Cardiac fibroblast (primary cell): ENCODE measurements at places on chromosomes 12 and 14.

- DNase-seq: peak; percentile 89
Measured at GRCh38 chr12:3135522-3136461, 58.6 kb downstream of the TSPAN9 start.

- peak; percentile 45 for DNase-seq
Measured at GRCh38 chr12:88433997-88434703, 146.1 kb downstream of the KITLG start.

DNA sequence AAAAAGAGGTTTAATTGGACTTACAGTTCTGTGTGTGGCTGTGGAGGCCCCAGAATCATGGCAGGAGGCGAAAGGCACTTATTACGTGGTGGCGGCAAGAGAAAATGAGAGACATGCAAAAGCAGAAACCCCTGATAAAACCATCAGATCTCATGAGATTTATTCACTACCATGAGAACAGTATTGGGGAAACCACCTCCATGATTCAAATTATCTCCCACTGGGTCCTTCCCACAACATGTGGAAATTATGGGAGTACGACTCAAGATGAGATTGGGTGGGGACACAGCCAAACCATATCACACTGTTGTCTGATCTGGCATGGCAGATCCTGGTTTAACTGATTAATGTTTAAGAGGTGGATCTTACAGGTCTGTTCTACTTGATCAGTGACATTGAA is 5.6 kb downstream of the DDX47 start:
- no peak for DNase-seq

DNA sequence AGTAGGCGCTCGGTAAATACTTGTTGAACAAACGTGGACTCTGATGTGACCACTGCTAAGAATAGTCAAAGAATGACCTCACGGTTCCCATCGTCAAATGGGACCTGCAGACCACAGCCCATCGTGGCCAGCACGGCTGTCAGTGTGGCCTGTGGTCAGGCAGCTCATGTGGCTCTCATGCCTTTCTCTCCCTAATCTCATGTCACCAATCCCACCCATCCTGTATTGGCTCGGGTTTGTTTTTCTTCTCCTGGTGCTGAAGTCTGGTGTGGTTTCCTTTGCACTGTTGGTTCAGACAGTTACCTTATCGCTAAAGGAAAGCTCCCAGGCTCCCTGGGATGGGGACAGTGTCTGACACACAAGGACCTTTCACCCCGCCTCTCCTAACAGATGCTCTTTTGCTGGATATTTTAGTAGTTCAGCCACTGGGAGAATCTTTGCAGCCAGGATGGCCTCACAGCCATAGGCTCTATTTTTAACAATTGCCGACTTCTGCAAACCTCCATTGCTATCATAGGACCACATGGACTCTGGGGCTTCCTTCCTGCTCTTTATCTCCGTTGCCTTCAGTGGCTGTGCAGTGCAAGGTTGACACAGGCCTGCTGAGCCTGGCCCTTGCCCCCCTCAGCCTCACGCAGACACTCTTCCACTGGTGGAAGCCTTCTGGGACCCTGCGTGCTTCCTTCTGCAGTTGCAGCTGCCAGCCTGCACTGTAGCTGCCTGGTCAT is 293.1 kb upstream of the FKBP4 start:
- no peak for DNase-seq

DNA sequence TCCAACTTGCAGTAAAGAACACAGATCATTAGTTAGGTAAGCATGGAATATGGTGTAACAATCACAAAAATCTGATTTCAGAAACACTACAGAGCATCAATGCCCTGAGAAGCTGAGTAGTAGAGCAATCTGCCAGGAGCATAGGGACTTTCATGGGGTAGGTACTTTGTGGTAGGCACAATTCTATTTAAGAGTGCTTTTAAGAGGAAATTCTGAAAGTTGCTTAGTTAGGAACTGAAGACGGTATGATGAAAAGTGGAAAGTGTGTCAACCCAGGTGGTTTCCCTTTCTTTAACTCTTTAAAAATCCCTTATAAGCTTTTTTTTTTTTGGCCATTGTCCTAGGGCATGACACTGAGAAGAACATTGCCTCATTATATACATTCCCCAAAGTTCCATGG is 535.7 kb upstream of the FBXO33 start:
- no peak for DNase-seq
